ENCODE measurements at places on chromosomes 1 and 21.

DNA sequence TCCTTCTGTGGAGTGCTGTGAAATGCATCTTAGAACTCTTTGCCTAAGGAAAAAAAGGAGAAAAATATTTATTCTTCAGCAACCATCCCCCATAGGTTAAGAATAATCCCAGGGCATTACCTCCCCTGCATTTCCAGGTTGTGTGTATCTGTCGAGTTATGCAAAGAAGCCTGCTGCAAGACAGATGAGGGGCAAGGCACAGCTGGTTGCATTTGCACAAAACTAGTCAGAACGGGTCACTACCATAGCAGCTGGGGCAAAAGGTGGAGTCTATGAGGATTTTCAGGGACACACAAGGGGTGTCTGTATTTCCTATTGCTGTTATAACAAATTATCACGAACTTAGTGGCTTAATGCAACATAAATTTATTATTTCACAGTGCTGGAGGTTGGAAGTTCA lies 443.4 kb upstream of the C1orf87 start:
- DNase-seq = no peak

- no peak for DNase-seq
Measured at GRCh38 chr1:30117685-30118084, 605.7 kb downstream of the MATN1 start.

- DNase-seq = no peak
Measured at GRCh38 chr1:25799352-25799934, 550 bp upstream of the SELENON start.

GRCh38 chr1:36652011-36652410 lies 169.3 kb upstream of the CSF3R start:
- no peak for DNase-seq

GRCh38 chr1:206784471-206784903 lies 12.2 kb upstream of the IL10 start:
- no peak for DNase-seq

- no peak for DNase-seq
Measured at GRCh38 chr21:27154451-27155129, 187.7 kb upstream of the ADAMTS5 start.

DNA sequence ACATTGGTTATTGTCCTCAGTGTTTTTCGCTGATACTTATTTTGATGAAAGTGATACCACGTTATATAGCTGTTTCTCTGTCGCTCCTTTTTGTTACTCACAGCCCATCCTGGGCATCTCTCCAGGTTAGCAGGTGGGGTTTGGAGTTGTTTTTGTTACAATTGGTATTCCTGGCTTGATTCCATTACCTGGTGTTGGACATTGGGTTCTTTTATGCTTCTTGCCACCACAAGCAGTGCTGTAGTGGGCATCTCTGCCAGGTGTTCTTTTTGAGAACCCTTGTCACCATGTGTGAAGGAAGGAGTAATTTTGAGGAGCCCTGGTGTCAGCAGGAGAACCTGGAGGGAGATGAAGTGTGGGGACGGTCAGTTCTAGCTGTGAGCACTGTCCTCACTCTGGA lies 47.5 kb upstream of the PWP2 start:
- no peak for DNase-seq
